ENCODE measurements at places on chromosomes 1 and 21.

DNA sequence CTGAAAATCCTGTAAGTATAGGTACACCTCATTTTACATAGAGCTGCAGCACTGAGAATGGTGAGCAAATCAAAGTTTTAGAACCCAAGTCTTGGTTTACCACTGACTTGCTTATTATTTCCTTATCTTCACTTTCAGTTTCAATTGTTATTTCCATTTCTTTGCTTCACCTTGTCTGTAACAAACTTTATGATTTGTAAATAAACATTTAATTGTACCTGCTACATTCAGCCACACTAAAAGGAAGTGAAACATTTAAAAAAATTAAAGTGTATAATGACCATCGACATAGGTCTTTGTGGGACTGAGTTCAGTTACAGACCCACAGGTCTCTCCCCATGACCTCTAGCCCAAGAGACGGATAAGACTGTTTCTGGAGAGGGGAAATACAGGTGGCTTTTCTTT, 34.4 kb downstream of the LGR6 start:
- no peak for DNase-seq

GRCh38 chr21:26546446-26547097, 26.5 kb downstream of the CYYR1 start:
- no peak for DNase-seq

GRCh38 chr21:35421221-35421620, 372.1 kb upstream of the RUNX1 start:
- DNase-seq: no peak

GRCh38 chr21:31142600-31142999, 104.3 kb upstream of the KRTAP19-8 start:
- DNase-seq: no peak

GRCh38 chr21:41066086-41066938, 101.6 kb upstream of the BACE2 start:
- no peak for DNase-seq

GRCh38 chr1:203145321-203146041, 18.0 kb downstream of the ADORA1 start:
- DNase-seq: no peak

- peak; percentile 55 for DNase-seq
Observed at GRCh38 chr1:97925151-97925550, 4.3 kb upstream of the DPYD start.

GRCh38 chr21:17512253-17513213, at the start of gene CXADR:
TSS of gene CXADR (plus strand) at chr21:17513043. CDS start at chr21:17513130, 87 bp downstream.
- peak; percentile 24 for DNase-seq

DNA sequence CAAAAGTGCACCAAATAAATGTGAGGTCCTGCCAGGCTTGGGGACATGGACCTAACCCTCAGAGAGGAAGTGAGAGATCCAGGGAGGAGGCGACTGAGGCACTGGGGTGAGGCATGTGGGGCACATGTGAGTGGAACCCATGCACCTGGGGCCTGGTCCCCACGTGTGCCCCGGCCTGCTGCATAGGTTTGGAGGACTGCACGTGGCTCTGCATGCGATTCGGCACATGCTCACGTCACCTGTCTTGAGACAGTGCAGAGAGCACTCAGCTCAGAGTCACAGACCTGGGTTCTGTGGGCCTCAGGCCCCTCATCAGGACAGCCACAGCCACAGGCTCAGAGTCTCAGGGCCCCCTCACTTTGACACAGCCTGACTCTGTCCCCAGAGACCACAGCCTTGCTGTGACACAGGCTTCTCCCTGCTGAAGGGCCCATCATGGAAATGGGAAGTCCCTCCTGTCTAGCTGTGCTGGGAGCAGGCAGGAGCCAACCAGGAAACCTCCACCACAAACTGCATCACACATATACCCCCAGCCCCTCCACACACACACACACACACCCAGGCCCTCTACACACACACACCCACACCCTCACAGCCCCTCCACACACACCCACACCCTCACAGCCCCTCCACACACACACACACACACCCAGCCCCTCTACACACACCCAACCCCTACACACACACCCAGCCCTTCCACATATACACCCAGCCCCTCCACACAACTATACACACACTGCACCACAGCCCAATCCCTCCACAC, 48.2 kb downstream of the SLC9A1 start:
- no peak for DNase-seq

- no peak for DNase-seq
Observed at GRCh38 chr1:228732426-228732825, 2.9 kb upstream of the RHOU start.

DNA sequence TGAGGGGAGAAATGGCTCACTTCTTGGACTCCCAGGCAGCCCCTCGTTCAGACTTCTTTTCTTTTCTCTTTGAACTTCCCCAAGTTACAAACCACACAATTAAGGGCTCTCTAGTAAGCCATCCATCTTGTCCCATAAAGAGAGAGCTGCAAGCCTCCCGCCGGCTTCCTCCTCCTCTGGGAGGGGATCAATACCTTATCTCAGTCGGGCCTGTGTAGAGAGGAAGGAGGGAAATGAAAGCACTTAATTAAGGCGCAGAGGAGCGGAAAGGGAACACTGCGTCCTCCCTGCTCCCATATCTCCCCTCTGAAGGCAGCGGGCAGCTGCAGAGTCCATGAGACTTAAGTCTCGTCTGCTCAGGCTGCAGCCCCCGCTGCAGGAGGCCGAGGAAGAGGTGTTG, 112.6 kb upstream of the CSF3R start:
- DNase-seq: no peak

DNA sequence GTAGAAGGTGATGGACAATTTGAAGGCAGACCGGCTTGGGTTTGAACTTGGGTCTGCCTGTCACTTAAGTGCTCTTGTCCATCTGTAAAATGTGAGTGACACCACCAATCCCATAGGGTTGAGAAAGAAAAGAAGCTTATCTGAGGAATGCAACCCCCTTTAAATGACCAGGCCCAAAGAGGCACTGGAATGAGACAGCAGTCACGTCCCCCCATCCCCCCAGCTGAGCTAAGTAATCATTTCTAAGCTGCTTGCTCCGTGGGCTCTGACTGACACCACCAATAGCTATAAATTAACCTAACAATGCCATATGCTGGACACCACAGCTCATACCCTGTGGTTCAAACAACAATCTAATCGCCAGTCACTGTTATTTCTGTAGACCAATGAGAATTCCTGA, 15.1 kb downstream of the LCA5L start:
- DNase-seq: peak; percentile 32

DNA sequence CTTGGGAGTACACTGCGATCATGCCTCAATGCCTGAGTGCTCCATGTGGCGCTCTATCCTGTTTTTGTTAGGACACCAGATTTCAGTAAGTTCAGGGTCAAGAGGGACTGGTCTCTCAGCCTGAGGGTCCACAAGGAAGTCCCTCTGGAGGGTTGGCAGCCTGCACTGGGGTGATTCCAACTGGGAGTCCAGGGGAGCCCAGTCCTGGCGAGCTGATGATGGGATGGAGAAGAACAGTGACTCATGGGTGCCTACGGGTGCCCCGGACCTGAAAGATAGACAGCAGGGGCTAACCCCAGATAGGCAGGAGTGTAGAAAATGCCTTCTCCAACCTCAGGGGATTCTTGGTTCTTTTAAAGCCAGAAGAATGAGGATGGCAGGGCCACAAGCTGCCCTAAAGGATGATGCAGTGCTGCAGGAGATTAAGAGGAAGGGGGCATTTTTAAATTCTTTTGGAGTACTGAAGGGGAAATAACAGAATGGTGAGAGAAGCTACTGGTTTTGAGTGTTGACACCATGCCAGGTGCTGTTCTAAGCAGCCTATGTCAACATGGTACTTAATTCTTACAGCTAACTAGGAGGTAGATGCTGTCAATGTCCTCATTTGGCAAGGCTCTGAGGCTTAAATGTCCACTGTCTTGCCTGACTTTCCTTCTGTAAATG, 68.4 kb upstream of the TLR5 start:
- no peak for DNase-seq

GRCh38 chr1:71304125-71304524, 223.3 kb upstream of the ZRANB2 start:
- no peak for DNase-seq

DNA sequence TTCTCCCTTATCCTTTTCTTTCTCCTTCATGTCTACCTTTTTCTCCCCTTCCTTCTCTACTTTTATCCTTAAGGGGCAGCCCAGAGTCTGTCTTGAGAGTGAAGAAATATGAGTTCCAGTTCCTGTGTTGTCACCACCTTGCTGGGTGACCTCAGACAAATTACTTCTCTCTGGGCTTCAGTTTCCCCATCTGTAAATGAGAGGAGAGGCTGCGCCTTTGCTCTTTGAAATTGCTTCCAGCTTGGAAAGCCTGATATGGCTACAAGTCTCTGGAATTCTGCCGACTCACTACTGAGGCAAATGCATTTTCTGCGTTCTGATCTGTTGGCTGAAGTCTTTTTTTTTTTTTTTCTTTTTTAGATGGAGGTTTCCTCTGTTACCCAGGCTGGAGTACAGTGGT, 119.2 kb downstream of the SYF2 start:
- DNase-seq: peak; percentile 77

GRCh38 chr1:212542761-212543187, 65.8 kb upstream of the ATF3 start:
- DNase-seq: no peak

GRCh38 chr21:38266732-38267131, 9.9 kb downstream of the KCNJ15 start:
- DNase-seq: peak; percentile 83

- no peak for DNase-seq
Observed at GRCh38 chr1:54795356-54795665, 5.8 kb downstream of the TTC22 start.

DNA sequence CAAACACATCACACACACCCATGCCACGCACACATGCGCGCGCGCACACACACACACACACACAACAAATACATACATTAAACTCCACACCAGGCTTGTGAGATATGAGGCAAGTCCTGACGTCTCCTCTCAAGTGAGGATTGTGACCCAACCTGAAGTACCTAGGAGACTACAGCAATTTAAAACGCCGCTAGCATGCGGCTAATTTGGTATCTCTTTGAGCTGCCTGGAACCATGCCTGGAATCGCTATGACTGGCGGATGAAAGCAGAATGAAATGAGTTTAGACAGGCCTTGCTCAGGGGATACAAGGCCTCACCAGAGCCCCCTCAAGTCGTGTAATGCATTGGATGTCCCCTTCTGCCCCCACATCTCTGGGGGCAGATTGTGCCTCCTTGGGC, 1.6 kb upstream of the RAB7B start:
- peak; percentile 32 for DNase-seq

DNA sequence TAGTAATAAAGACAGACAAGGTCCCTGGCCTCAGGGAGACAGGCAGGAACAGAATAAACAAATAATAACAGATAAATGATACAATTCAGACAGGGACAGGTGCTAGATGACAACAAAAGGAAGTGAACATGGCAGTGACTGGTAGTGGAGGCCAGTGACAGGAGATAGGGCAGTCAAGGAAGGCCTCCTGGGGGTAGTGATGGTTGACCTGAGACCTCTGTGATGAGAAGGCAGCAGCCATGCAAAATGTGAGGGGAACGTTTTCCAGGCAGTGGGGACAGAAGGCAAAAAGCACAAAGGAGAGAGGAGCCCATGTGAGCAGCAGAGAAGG, 18.5 kb downstream of the OPTC start:
- no peak for DNase-seq

- peak; percentile 38 for DNase-seq
Observed at GRCh38 chr1:155124503-155125463, 2.9 kb upstream of the EFNA1 start.

Measured in fibroblast of skin of right biceps (primary cell).